ENCODE measurements at places on chromosomes 16 and 17.

DNA sequence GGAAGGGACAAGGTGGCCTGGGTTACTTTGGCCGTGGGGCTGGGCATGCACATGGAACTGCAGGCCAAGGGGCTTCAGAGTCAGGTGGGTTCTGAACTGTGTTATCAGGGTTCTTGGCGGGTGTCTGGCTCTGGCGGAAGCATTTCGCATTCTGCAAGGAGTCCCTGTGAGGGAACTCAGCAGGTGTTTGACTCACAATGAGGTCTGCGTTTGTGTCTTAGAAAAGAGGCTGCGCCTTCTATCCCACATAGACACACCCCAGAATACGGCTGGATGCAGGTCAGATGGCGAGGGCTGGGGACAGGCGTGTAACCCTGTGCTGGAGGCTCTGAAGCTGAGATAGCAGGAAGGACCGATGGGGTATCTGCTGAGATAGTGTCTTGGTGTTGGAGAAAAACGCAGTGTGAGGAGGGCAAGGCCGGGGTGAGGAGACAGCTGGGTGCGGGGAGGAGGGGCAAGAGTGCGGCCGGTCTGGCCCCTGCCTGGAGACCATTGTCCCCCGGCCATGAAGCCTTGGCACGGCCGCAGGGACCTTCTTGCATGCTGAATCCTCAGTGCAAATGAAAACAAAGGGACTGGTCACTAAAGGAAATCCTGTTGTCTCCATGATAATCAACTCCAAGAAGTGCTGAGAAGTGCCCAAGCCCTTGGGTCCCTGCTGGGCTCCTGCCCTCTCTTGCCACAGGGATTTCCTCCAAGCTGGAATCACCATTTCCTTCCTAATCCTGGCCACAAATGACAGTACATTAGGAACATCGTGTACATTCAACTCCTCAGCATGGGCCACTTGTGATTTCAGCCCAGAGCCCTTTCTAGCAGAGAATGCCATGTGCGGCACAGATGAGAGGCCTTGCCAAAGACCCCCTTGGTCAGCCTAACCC lies 22.8 kb upstream of the MTSS2 start:
- peak; percentile 37 for DNase-seq

DNA sequence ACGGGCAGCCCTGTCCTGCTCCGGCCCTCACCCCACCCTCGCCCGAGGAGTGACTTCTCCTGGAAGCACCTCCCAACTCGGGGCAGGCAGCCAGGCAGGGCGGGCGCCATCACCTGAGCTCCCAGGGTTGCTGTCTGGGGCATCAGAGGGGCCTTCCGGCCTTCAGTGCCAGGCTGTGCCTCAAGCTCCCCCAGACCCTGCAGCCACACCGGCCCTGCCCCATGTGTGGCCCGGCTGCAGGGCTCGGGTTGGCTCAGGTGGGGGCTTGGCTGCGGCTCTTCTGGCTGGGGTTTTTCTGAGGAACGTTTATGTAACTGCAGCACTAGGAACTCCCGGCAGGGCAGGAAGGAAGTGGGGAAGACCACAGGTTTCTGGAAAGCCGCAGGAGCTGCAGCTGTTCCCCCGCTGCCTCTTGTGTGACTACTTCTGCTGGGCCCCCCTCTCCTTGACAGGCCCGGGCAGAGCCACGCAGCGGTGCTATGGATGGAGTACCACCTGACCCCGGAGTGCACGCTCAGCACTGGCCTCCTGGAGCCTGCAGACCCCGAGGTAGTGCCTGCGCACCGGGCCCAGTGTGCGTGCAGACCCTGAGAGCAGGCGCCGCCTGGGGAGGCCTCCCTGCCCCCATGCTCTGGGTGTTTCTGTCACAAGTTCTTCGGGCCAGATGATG lies 45.6 kb downstream of the PRMT7 start:
- DNase-seq: no peak

DNA sequence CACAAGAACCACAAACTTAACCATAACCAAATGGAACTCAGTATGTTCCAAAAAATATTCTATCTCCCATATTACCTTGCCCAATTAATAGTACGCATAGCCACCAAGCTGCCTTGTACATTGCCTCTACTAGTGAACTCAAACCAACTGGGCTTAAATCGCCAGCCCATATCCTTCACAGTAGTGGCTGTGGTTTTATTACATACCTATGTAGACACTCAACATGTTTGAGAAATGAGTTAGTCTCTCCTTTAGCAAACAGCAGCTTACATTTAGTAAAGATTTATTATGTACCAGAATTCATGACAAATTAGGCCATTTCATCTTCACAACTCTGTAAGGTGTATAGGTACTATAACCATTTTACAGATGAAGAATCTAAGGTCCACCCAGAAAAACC lies 41.4 kb downstream of the GRB2 start:
- no peak for DNase-seq

DNA sequence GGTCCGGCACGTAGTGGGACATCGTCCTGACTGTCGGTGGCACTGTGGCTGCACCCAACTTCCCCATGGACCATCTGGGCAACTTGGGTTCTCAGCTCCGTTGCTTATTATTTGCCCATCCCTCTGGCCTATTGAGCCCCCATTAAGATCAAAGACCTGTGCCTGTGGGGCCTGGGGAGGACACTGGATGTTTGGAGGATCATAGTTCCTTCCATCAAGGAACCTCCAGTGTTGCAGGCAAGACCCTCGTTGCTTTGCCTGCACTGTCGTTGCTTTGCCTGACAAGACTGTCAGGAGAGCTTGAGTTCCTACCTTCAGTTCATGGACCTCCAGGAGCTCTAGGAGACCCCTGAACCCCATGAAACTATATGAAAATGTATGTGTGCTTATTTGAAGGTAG lies 127.2 kb downstream of the CCDC144A start:
- no peak for DNase-seq

DNA sequence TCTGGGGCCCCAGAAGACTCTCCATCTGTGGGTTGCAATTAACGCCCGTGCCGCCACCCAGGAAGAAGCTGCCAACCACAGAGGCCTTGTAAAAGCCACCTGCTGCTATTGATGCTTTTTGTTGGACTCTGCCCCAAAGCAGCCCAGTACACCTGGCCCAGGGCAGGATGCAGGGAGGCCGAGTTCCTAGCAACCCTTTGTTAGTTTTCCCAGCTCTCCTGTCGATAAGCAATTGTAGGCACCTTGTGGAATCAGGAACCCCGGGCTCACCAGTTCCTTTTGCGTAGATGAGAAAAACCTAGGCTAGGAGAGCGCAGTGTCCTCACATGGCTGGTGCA lies 103.3 kb downstream of the ABCC6 start:
- no peak for DNase-seq

GRCh38 chr16:58186176-58186944 lies 11.5 kb downstream of the CSNK2A2 start:
- DNase-seq: no peak
